ENCODE measurements at places on chromosomes 6 and 20.

- no peak for DNase-seq
These were observed 91.7 kb downstream of the NKAIN2 start for GRCh38 chr6:123895346-123895745.

DNA sequence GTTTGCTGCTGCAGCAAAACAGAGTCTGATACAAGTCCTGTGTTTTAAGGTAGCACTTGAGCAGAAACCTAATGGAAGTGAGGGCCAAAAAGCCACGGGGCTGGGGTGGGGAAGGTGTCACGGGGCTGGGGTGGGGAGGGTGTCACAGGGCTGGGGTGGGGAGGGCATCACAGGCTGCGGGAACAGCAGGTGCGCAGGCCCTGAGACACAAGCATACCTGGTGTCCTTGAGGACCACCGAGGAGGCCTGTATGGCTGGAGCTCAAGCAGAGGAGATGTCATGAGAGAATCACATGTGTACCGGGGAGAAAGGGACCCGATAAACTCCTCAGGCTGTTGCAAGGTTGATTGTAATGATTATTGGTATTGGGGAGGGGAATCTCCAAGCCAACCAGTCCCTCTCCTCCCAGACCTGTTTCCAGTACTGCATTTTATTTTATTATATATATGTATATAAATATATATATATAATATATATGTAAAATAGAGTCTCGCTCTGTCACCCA is 13.6 kb upstream of the SPO11 start:
- no peak for DNase-seq

GRCh38 chr6:35687658-35688604 is 784 bp downstream of the FKBP5 start:
- DNase-seq: peak; percentile 50

- DNase-seq: no peak
These were observed 475.2 kb downstream of the PTPRT start for GRCh38 chr20:42714298-42715141.

DNA sequence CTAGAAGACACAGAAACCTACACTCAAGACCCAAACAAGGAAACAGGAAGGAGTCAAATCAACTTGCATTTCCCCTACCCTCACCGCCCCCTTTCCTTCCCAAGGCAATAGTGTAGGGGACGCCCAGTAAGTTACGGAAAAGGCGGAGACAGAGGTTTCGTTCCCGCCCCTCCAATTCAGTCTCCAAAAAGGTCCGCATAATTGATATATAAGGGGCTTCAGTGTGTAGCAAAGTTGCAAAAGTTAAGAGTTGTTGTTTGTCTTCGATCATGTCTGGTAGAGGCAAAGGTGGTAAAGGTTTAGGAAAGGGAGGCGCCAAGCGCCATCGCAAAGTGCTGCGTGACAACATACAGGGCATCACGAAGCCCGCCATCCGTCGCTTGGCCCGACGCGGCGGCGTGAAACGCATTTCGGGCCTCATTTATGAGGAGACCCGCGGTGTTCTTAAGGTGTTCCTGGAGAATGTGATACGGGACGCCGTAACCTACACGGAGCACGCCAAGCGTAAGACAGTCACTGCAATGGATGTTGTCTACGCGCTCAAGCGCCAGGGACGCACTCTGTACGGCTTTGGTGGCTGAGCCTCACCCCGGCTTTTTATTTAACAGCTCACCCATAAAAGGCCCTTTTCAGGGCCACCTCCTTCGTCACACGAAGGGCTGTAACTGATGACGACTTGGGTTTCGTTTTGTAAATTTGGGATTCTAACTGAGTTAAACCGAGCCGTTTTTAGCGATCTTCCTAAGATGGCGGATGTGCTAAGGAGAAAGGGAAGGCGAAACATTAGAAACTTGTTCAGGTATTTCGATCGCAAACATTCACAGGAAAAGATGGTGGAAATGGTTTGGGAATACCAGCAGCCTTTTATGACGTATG is 124.6 kb upstream of the BTN3A2 start:
- peak; percentile 92 for DNase-seq

Measured in cardiac fibroblast (primary cell).